H1 (cell line): ENCODE measurements at places on chromosomes 1 and 21.

DNA sequence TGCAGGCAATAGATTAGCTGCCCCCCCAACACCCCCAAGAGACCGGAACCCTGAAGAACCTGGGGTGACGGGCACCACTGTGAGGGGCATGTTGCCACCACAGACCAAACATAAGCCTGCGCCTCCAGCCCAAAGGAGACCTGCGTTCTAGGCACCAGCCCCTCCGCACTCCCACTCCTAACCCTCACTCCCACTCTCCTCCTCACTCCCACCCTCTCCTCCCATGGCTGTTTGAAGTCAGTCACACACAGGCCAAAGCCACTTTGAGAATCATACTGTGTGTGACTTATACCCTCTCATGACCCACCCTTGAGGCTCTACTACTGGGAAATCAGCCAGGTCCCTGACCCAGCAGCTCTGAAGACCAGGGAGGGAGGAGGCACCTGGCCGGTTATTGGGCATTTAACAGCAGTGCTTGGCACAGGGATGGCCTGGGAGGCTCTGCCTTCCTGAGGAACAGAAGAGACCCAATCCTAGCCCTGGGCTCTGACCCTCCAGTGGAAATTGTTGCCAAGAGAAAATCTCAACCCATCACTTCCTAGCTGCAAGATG is 43.5 kb downstream of the FBXO2 start:
- no peaks in the 10 kb centered on the region for H3K36me3 ChIP-seq
- H3K4me3 ChIP-seq, result no peak overlapping the region
- H3K4me1 ChIP-seq, result no peaks in the 10 kb centered on the region
- H3K27ac ChIP-seq, result no peak overlapping the region

DNA sequence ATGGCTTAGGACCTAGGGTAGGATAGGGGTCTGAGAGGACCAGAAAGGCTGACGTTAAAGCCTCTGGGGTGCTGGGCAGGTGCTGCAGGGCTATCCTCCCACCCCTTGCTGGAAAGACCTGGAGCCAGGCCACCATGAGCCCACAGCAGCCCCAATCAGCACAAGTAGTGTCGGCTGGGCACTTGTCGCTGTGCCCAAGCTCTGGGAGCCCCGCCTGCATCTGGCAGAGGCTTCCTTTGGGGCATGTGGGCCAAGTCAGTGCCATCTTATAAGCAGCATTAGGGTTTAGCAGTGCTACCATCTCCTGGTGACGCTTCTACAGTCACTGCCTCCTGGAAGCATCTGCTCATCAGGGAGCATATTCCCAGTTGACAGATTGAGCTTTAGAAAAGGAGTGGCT is 31.3 kb downstream of the MAN1C1 start:
- no peaks in the 10 kb centered on the region for H3K4me1 ChIP-seq
- no peaks in the 10 kb centered on the region for H3K27me3 ChIP-seq
- peak; percentile 36 for DNase-seq
- no peak overlapping the region for H3K4me3 ChIP-seq
- H3K36me3 ChIP-seq, result no peaks in the 10 kb centered on the region
- H3K27ac ChIP-seq, result no peak overlapping the region

GRCh38 chr21:45082736-45083135 is 8.4 kb downstream of the ADARB1 start:
- no peak for DNase-seq
- H3K4me1 ChIP-seq, result no peaks in the 10 kb centered on the region
- H3K4me3 ChIP-seq, result no peak overlapping the region
- no peaks in the 10 kb centered on the region for H3K36me3 ChIP-seq

DNA sequence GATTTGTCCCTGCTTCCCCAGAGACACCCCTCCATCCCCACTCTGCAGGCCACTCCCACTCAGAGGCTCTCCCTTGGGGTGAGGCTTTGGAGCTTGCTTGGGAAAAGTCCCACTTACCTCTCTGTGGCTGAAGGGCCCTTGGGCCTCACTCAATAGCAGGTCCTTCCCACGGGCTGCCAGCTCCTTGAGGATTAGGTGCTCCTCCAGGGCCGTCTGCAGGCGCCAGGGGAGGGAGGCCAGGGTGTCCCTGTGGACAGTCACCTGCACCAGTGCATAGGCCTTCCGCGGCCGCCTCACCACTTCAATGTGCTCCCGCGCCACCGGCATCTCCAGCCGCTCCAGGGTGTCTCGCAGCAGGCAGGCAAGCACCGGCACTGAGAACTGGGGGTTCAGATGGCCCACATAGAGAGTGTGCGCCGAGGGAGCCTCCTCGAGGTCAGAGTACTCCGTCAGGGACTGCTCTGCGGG is 1.4 kb downstream of the SLFNL1 start:
- no peak overlapping the region for H3K4me3 ChIP-seq
- peaks cover 2% of the 10 kb centered on the region; the same call in 1 of the 2 replicates for H3K36me3 ChIP-seq
- H3K4me1 ChIP-seq, result peaks cover 4% of the 10 kb centered on the region
- no peak for DNase-seq
- H3K27me3 ChIP-seq, result no peaks in the 10 kb centered on the region

- peaks cover 10% of the 10 kb centered on the region; the same call in 1 of the 2 replicates for H3K36me3 ChIP-seq
- peaks cover 4% of the 10 kb centered on the region for H3K4me1 ChIP-seq
- no peak overlapping the region for H3K27ac ChIP-seq
- DNase-seq, result no peak
- H3K27me3 ChIP-seq, result no peaks in the 10 kb centered on the region
- H3K4me3 ChIP-seq, result no peak overlapping the region
Measured at GRCh38 chr1:161229896-161230295, 4.0 kb downstream of the TOMM40L start.

DNA sequence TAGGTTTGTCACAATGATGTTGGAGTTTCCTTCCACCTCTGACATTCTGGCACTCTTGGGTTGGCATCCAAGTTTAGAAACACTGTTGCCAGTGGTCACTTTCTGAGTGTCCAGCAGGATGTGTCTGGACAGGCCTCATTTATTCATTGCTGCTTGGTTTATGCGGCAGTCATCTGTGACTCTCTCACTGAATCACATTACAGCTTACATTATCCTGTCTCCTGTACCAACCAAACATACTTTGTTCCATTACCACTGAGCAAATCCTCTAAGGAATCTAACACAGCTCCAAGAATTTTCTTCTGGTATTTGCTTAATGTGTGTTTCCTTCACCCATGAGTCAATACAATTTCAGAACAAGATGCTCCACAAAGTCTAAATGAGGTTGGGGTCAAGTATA is 19.9 kb downstream of the SGIP1 start:
- H3K36me3 ChIP-seq, result no peaks in the 10 kb centered on the region
- H3K4me3 ChIP-seq, result no peak overlapping the region
- no peak overlapping the region for H3K27ac ChIP-seq
- H3K4me1 ChIP-seq, result no peaks in the 10 kb centered on the region
- no peaks in the 10 kb centered on the region for H3K27me3 ChIP-seq

GRCh38 chr1:185696422-185697150 is 37.6 kb upstream of the HMCN1 start:
- peaks cover 3% of the 10 kb centered on the region for H3K27me3 ChIP-seq
- H3K27ac ChIP-seq, result no peak overlapping the region
- no peaks in the 10 kb centered on the region for H3K36me3 ChIP-seq
- H3K4me3 ChIP-seq, result no peak overlapping the region
- no peak for DNase-seq

DNA sequence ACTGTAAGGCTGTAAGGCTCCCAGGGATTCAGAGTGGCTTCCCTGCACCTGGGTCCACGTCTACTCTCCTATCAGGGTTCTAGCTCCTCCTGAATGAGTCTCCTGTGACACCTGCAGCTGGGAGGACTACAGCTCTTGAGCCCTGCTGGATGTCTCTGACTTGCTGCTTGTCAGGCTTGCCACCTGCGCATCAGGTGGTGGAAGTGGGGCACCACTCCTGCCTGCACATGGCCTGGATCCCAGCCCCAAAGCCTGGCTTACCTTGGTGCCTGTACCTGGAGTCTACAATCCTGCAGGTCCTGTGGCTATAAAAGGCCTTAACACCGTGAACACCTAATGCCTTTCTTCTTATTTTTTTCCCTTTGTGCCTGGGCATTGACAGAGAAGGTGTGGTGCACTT is 82.2 kb downstream of the FAM78B start:
- H3K4me1 ChIP-seq, result no peaks in the 10 kb centered on the region
- no peaks in the 10 kb centered on the region for H3K27me3 ChIP-seq
- no peak overlapping the region for H3K4me3 ChIP-seq
- no peaks in the 10 kb centered on the region for H3K36me3 ChIP-seq

- no peaks in the 10 kb centered on the region for H3K36me3 ChIP-seq
- peak; percentile 67 for DNase-seq
- H3K4me3 ChIP-seq, result no peak overlapping the region
- H3K27ac ChIP-seq, result no peak overlapping the region
- no peaks in the 10 kb centered on the region; the same call in 1 of the 2 replicates for H3K4me1 ChIP-seq
Measured at GRCh38 chr1:119631433-119632102, 16.5 kb downstream of the ZNF697 start.

- no peak overlapping the region for H3K4me3 ChIP-seq
- no peaks in the 10 kb centered on the region for H3K36me3 ChIP-seq
- no peaks in the 10 kb centered on the region for H3K27me3 ChIP-seq
- DNase-seq, result no peak
Measured at GRCh38 chr1:224718470-224719053, 102.4 kb downstream of the CNIH3 start.

DNA sequence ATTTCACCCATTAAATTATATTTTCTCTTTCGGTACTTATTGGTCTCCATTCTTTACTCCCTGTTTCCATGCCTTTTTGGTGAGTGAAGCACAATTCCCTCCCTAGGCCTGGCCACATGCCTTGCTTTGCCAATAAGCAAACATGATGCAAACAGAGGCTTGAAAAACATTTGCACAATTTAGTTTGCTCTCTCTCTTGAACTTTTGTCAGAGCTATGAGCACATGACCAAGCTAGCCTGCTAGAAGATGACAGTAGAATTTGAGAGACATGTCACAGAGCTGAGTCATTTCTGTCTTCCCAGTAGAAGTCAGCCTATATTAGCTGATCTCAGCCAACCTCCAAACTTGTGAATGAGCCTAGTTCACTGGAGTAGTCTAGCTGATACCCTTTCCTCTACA is 24.6 kb downstream of the ANGPTL3 start:
- no peaks in the 10 kb centered on the region for H3K36me3 ChIP-seq
- H3K27me3 ChIP-seq, result no peaks in the 10 kb centered on the region
- 0 out of 2 replicates have a peak, but pooled peaks cover 2% of the 10 kb centered on the region for H3K4me1 ChIP-seq
- DNase-seq, result no peak

GRCh38 chr21:46063227-46063626 is 34.7 kb upstream of the COL6A2 start:
- no peak overlapping the region for H3K4me3 ChIP-seq
- no peaks in the 10 kb centered on the region for H3K27me3 ChIP-seq
- DNase-seq, result peak; percentile 19

DNA sequence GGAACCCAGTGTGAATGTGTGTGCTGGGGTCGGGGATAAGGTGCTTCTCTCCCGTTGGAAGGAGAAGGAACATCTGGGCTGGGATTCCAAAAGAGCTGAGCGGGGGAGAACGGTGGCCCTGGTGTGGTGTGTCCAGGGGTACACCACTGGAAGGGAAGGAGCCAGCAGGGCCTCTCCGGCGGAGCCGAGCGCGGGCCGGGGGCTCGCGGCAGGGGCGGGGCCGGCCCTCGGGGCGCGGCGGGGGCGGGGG is 231 bp upstream of the RPS6KA1 start:
- H3K4me1 ChIP-seq, result peaks cover 20% of the 10 kb centered on the region
- H3K27ac ChIP-seq, result no peak overlapping the region
- H3K27me3 ChIP-seq, result no peaks in the 10 kb centered on the region
- no peaks in the 10 kb centered on the region for H3K36me3 ChIP-seq
